ENCODE measurements at places on chromosomes 2 and 18.

- no peak for DNase-seq
Measured at GRCh38 chr2:174024524-174025270, 59.5 kb upstream of the SP3 start.

DNA sequence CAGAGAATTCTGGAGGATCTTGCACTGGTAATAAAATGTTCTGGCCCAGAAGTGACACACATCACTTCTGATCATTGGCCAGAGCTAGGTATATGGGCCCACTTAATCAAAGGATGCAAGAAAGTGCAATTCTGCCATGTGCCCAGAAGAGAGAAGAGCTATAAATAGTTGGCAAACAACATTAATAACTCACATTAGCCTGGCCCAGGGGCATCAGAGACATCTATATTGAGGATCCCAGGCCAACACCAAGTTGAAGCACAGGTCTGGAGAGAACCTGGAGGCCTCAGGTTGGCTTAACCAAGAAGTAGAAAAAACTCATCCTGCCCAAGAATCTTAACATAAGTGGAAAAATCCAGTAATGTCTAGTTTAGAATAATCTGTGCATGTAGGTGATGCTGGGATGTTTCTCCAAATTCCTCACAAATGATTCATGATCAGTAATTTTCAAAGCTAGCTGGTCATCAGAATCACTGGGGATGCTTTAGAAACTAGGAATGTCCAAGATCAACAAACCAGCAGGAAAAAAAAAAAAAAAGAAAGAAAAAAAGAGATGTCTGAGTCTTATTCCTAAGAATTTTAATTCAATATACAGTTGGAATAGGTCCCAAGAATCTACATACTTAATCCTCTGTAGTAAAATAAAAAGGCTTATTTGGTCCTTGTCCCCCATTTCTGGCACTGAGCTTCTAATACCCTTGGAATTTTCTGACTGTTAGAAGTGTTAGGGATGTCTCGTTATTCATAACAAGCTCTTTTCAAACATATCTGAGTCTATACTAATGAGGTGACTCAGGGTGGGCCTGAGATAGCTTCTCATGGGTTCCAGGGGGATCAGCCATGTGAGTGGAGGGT, 35.0 kb upstream of the EVA1A start:
- DNase-seq, result no peak

DNA sequence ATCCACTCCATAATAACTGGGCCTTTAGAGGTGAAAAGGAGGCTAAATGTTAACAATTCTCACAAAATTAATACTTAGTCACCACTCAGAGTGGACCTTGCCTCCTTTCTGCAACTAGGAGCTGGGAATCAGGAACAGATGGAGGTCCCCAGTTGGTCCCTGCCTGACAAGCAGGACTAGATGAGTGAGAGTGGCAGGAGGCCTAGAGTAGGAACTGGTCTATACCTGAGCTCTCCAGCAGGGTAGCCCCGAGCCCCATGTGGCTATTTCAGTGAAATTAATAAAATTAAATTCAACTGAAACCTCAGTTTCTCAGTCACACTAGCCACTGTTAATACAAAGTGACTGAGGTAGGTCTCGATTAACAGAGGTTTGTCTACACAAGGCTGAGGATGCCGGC, 150.5 kb downstream of the MYO5B start:
- no peak for DNase-seq

DNA sequence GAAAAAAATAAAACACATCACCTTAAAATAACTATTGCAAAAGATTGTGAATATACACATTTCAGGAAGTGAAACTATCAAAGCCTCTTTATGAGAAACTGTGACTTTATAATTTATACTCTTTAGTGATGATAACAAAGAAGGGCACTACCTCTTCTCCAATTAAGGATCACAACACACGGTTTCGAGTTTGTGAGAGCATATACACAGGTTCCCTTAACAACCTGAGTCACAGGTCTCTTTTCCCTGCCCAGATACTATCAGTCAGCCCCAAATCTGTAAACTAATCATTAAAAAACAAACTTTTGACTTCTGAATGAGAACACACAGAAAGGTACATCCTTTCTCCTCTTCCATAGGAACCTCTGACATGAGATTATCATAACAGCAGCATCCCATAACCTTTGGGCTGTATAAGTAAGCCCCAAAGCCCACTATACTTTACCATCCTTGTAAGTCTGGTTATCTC, 44.9 kb downstream of the PTPN2 start:
- DNase-seq, result no peak

DNA sequence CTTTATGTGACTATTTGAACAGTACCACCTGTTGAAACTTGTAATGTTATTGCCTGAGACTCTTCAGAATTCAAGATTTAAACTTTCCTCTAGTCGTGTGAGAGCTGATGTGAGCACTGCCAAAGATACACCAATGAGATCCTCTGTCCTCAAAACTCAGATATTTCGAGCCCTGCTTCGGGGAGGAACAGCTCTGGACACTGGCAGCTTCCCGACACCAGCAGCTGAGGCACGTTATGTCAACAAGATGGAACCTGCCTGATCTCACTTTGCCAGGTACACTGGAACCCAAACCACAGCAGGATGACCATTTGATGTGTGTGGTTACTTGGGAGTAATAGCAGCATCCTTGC, 319.9 kb upstream of the RBMS1 start:
- DNase-seq, result no peak

GRCh38 chr2:3642521-3643215, 15.3 kb upstream of the ALLC start:
- DNase-seq, result no peak
